ENCODE measurements at places on chromosomes 16 and 17. TPM values are rescaled to one million over a fixed set of nuclear protein-coding genes. Genes with fewer than 3 reads are reported as not detected.

Gene SBK1
- total RNA-seq: 1.8 TPM

Gene MYH1
- total RNA-seq: 0.12 TPM

Gene CMTM1
- total RNA-seq: 1.4 TPM

Gene PRCD
- 2.7 TPM for total RNA-seq

DNA sequence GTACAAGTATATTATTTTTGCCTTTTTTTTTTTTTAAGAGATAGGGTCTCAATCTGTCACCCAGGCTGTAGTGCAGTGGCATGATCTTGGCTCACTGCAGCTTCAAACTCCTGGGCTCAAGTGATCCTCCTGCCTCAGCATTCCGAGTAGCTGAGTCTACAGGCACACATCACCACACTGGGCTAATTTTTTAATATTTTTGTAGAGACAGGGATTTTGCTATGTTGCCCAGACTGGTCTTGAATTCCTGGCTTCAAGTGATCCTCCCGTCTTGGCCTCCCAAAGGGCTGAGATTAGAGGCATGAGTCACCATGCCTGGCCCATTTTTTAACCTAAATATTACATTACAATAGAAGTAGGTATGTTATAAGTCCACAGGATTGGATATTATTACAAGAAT is 3.2 kb downstream of the TERB1 start:
- H3K4me3 ChIP-seq: no peak overlapping the region
- H3K27ac ChIP-seq: no peak overlapping the region
- H3K4me1 ChIP-seq: no peaks in the 10 kb centered on the region
- no peaks in the 10 kb centered on the region for H3K36me3 ChIP-seq
- DNase-seq: no peak

Gene RNU2-1
- not detected for total RNA-seq

GRCh38 chr16:68642047-68642435 is 3.1 kb upstream of the CDH3 start:
- H3K4me1 ChIP-seq: peaks cover 38% of the 10 kb centered on the region
- no peaks in the 10 kb centered on the region for H3K36me3 ChIP-seq
- H3K4me3 ChIP-seq: no peak overlapping the region
- H3K27ac ChIP-seq: no peak overlapping the region
- DNase-seq: no peak

DNA sequence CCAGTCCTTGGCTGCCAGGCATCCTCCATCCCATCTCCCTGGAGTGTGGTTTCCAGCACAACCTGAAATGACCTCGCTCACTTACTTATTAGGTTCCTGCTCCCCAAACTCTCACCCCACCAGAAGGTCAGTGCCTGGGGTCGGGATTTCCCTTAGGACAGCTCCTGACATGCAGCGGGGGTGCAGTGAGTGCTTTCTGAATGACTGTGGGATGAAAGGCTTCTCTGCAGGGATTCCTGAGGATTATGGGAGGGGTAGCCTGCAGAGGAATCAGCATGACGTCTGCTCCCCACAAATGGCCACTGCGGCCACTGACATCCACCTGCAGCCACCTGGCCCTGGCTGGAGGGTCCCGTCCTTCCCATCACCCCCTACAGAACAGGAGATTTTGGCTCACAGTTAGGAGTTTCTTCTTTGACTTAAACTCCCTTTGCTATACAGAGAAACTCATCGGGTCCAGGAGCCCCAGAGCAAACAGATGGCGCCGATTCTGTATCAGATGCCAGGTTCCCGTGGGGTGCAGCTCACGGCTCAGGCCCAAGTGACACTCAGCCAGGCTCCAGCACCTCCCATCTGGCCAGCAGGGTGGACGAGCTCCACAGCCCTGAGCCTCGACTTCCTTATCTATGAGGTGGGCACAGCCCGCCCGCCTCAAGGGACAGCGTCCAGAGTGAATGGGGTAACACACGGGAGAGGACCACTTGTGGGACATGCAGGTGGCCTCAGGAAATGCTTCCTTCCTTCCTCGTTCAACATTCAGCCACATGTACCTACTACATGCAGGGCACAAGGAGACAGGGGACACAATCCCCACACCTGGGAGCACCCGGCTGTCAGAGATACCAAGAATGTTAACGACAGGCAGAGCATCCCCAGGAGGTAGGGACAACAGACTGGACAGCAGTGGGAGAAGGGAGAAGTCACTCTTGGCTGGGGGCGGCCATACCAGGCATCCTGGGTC is 69.8 kb downstream of the RMI2 start:
- H3K27ac ChIP-seq: no peak overlapping the region
- no peak overlapping the region for H3K4me3 ChIP-seq
- no peak for DNase-seq

DNA sequence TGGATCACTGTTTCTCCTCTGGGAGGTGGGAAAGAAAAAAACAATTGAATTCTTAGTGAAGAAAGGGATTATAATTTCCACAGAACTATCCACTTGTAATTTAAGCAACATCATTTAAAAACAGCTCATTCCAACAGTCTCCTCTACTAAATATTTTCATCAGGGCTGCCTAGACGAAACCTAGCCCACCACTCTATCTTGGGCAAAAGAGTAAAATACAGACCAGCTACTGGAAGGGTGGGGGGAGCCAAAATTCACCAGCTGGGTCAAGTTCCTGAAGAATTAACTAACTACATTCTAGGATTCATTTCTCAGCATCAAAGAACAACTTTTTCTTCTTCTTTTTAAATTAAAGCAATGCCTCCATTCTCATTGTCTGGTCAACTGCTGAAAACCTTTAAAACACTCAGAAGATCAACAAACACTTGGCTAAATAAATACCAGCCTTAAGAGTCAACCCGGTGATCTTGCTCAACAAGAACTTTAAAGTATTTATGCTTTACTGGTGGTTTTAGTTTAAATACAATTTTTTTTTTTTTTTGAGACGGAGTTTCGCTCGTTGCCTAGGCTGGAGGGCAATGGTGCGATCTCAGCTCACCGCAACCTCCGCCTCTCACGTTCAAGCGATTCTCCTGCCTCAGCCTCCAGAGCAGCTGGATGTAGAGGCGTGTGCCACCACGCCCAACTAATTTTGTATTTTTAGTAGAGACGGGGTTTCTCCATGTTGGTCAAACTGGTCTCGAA is 25.2 kb downstream of the KANSL1 start:
- no peak overlapping the region for H3K4me3 ChIP-seq
- H3K27ac ChIP-seq: peak overlapping the region; percentile 17
- no peaks in the 10 kb centered on the region for H3K27me3 ChIP-seq
- H3K4me1 ChIP-seq: peaks cover 38% of the 10 kb centered on the region
- no peaks in the 10 kb centered on the region for H3K36me3 ChIP-seq

DNA sequence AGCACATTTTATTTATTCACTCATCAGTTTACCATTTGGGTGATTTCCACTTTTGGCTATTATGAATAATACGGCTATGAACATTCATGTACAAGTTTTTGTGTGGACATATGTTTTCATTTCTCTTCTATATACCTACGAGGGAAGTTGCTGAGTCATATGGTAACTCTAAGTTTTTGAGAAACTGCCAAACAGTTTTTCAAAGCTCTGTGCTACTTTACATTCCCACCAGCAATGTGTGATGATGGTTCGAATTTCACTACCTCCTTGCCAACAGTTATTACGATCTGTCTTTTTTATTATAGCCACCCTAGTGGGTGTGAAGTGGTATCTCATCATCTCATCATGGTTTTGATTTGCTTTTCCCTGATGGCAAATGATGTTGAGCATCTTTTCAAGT is 63.7 kb upstream of the MRTFB start:
- no peaks in the 10 kb centered on the region for H3K36me3 ChIP-seq
- no peak overlapping the region for H3K4me3 ChIP-seq
- H3K27me3 ChIP-seq: no peaks in the 10 kb centered on the region
- no peak for DNase-seq

Gene CCL7
- total RNA-seq: not detected

Gene CCL4
- 1.8 TPM for total RNA-seq

- no peaks in the 10 kb centered on the region for H3K27me3 ChIP-seq
- DNase-seq: no peak
- peaks cover 60% of the 10 kb centered on the region for H3K4me1 ChIP-seq
These were observed 15.5 kb downstream of the LLGL2 start for GRCh38 chr17:75540923-75541503.

Gene FGF11
- 1.4 TPM for total RNA-seq

DNA sequence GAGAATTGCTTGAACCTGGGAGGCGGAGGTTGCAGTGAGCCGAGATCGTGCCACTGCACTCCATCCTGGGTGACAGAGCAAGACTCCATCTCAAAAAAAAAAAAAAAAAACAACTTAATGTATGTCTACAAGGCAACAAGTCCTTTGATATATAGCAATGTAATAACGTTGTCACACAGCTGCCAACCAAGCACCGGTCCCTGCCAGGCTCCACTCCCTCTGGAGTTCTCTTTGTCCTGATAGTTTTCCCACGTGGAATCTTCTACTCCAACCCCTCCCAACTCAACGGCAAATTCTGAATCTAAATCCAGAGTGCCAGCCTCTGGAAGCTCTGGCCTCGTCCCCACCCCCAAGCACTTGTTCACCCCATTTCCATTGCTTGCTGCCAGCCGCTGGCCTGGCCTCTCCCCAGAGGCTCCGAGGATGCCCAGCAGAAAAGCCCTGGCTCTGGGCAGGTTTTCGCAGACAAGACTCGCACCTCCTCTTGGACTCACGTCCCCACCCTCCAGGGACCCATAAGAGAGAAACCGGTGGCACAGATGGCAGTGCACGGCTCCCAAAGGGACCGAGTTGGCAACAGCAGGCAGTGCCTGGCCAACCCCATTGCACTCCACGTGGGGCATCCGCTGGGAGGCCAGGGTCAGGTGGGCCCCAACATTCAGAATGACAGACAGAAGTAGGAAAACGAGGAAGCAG is 15.9 kb upstream of the CBX2 start:
- H3K36me3 ChIP-seq: no peaks in the 10 kb centered on the region
- no peaks in the 10 kb centered on the region for H3K4me1 ChIP-seq
- no peak overlapping the region for H3K27ac ChIP-seq
- no peak overlapping the region for H3K4me3 ChIP-seq
- no peaks in the 10 kb centered on the region for H3K27me3 ChIP-seq

Gene RNF222
- total RNA-seq: not detected

Gene KCNJ2
- total RNA-seq: 3.0 TPM

Gene RHBDF1
- total RNA-seq: 21.8 TPM

Gene VMO1
- 0.33 TPM for total RNA-seq

GRCh38 chr16:77585379-77586251 is 136.7 kb upstream of the NUDT7 start:
- H3K4me1 ChIP-seq: no peaks in the 10 kb centered on the region
- peaks cover 3% of the 10 kb centered on the region for H3K27me3 ChIP-seq
- no peak overlapping the region for H3K27ac ChIP-seq
- DNase-seq: no peak
- no peaks in the 10 kb centered on the region for H3K36me3 ChIP-seq
- H3K4me3 ChIP-seq: no peak overlapping the region

Gene MTSS2
- total RNA-seq: 19.6 TPM

Gene FNDC8
- total RNA-seq: not detected

Gene COL1A1
- total RNA-seq: 1,063 TPM

DNA sequence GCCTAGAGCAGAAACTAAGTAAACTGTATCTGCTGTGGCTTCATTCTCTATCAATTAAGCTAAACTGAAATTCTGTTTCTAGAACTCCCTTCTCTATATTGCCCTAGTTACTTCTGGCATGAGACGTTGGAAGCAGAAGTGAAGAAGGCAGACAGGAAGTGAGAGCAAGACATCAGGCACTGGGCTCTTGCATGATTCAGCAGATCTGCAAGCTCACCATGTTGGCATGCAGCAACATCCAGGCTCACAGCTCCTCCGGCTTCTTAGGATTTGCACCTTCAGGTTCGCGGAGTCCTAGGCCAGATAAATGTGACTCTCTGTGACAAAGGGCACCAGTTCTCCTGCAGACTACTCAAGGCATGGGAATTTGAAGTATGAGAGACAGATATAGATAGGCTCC is 148.3 kb downstream of the CDH8 start:
- H3K27ac ChIP-seq: no peak overlapping the region
- DNase-seq: peak; percentile 9
- no peaks in the 10 kb centered on the region for H3K36me3 ChIP-seq
- no peaks in the 10 kb centered on the region for H3K27me3 ChIP-seq

Gene GLOD4
- 120 TPM for total RNA-seq

- H3K27ac ChIP-seq: no peak overlapping the region
- no peaks in the 10 kb centered on the region for H3K4me1 ChIP-seq
- H3K27me3 ChIP-seq: no peaks in the 10 kb centered on the region
- DNase-seq: no peak
- H3K36me3 ChIP-seq: no peaks in the 10 kb centered on the region
These were observed 66.3 kb downstream of the STX8 start for GRCh38 chr17:9509236-9509816.

Gene JPH3
- total RNA-seq: 2.3 TPM

DNA sequence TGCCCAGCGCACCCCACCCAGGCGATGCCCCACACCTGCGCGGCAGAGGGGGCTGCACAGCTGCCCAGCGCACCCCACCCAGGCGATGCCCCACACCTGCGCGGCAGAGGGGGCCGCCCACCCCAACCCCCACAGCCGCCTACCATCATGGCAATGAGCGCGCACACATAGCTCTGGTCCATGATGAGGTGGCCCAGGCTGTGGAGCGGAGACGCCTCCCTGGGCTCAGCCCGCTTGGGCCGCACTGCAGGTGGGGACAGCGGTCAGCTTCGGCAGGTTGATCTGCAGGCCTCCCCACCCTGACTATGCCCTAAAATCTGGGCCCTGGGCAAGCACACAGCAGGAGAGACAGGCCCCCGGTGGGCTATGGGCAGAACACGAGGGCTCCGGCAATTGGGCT is 30.2 kb downstream of the CTU2 start:
- H3K36me3 ChIP-seq: no peaks in the 10 kb centered on the region
- no peak overlapping the region for H3K27ac ChIP-seq
- DNase-seq: no peak
- no peaks in the 10 kb centered on the region for H3K4me1 ChIP-seq

GRCh38 chr17:58150394-58150793 is 2.2 kb downstream of the OR4D1 start:
- DNase-seq: no peak
- H3K27me3 ChIP-seq: peaks cover 79% of the 10 kb centered on the region
- H3K36me3 ChIP-seq: no peaks in the 10 kb centered on the region
- H3K4me3 ChIP-seq: no peak overlapping the region
- no peaks in the 10 kb centered on the region for H3K4me1 ChIP-seq

- H3K27ac ChIP-seq: peak overlapping the region; percentile 69
- peak; percentile 28 for DNase-seq
- no peaks in the 10 kb centered on the region for H3K27me3 ChIP-seq
- no peaks in the 10 kb centered on the region for H3K36me3 ChIP-seq
- H3K4me3 ChIP-seq: peak overlapping the region; percentile 40
These were observed 631 bp downstream of the RETREG3 start for GRCh38 chr17:42608305-42609181.

GRCh38 chr16:59892376-59892775 is 1158.3 kb upstream of the GOT2 start:
- DNase-seq: no peak
- H3K27ac ChIP-seq: no peak overlapping the region
- no peak overlapping the region for H3K4me3 ChIP-seq
- H3K4me1 ChIP-seq: no peaks in the 10 kb centered on the region
- H3K36me3 ChIP-seq: peaks cover 4% of the 10 kb centered on the region
- H3K27me3 ChIP-seq: no peaks in the 10 kb centered on the region

Gene PDPR
- 16.7 TPM for total RNA-seq
